ENCODE measurements at places on chromosomes 6 and 20.

DNA sequence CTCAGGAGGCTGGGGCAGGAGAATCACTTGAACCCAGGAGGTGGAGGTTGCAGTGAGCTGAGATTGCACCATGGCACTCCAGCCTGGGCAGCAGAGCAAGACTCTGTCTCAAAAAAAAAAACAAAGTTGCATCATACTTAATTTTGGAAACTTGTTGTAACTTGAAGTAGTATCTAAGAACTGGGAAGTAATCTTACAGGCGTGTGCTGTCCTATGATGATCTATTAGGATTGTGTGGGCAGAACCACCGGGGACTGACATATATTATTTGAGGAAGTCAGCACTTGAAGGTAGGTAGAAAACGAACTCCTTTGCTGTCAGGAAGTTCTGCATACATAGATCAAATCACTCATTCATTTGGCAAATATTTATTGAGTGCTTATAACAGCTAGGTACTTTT lies 188.5 kb downstream of the ZNF217 start:
- no peak for DNase-seq

DNA sequence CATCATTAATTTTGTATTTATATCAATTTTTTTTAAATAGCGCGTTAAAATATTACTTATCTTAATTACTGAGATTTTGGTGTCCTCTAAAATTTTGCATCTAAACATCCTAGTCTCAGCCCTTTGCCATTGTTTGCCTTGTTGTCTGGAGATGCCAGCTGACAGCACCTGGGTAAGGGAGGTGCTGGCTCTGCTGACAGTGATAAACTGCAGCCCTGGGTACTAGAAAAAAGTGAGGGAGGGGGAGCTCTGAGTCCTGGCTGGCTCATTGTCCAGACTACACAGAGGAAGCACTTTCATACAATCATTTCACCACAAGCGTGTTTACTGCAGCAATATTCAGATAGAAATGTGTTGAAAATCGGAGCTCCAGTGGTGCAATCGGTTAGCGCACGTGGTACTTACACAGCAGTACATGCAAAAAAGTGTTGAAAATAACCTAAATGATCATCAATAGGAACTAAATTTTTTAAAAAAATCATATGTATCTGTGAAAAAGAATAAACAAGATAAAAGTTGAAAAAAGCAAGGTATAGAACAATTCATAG lies 18.5 kb upstream of the UBR2 start:
- no peak for DNase-seq

DNA sequence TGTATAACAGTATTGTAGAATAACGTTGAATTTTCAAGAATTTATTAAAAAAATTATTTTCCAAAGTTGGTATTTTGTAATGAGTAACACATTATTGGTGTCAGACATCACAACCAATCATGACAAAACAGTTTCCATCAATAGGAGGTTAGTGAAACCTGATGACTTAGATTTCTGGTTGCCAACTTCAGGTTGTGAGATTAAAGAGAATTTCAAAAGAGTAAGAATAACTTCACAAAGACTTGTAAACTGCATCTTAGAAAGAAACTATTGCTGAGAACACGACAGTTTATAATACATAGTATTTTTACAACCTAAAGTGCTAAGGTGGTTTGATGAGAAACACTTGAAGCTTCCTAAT lies 159.2 kb upstream of the ARG1 start:
- DNase-seq, result no peak

DNA sequence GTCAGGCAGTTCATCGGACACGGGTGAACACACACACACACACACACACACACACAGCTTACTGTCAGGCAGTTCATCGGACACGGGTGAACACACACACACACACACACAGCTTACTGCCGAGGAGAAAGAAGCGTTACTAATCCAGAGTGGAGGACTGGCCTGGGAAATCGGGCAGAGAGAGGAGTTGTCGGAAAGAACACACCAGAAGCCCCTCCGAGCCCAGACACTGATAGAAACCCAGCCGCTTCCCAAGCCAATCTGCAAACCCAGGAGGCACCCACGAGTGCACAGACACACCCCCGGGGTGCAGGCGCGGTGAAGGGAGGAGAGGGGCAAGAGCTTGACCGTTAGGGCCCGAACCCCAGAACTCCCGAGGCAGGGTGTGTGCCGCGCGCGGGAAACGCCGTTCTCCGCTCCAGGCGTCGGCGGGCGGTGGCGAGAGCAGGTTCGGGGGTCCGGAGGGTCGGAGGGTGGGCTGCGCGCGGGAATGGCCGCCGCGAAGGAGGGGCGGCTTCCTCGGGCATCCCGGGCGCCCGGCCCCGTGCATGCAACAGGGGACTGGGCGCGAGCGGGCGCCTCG lies 636 bp downstream of the ELOVL2 start:
- DNase-seq, result peak; percentile 24

All from GM12865 (cell line).